Retina (tissue), 1 donor: ENCODE measurements at places on chromosomes 2 and 18.

- no peak for DNase-seq
These were observed 26.8 kb downstream of the ITM2C start for GRCh38 chr2:230891509-230891908.

GRCh38 chr2:80737047-80737446 is 432.5 kb upstream of the LRRTM1 start:
- DNase-seq, result no peak

- no peak for DNase-seq
These were observed 28.8 kb downstream of the RIF1 start for GRCh38 chr2:151438506-151438905.

DNA sequence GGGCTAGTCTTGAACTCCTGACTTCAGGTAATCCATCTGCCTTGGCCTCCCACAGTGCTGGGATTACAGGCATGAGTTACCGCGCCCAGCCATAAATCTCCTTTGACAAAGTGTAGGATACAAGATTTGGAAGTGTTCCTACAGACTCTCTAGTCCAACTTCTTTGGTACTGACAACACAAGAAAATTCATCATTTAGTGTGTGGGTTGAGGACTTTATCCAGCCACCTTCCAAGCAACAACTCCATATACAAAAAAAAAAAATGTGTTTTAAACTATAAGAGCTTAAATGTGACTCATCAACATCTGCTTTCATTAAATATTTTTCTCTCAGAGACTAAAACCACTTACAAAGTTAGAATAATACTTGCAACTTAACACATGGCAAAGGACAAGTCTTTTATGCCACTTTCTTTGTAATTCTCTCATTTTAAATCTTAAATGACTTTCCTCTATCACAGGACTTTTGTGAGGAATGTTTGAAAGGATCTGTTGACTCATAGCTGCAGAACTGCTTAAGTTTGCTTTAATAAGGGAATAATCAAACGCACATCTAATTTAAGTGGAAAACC is 46.2 kb upstream of the ITGAV start:
- DNase-seq, result no peak

DNA sequence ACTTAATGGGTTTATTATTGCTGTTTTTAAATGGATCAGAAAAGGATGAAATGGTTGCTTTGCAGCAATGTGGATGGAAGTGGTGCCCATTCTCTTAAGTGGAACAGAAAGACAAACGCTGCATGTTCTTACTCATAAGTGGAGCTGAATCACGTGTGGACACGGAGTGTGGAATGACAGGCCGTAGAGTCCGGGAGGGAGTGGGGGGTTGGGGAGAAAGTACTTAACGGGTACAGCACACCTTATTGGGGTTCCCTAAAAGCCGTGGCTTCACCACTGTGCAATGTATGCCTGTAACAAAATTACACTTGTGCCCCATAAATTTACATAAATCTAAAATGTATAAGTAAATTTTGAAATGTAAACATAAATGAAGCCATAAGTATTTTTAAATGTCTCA is 64.0 kb upstream of the CTDP1 start:
- DNase-seq, result no peak

GRCh38 chr2:65175894-65176530 is 46.1 kb upstream of the RAB1A start:
- no peak for DNase-seq

- DNase-seq, result no peak
These were observed 13.7 kb upstream of the NEU4 start for GRCh38 chr2:241795021-241795999.

DNA sequence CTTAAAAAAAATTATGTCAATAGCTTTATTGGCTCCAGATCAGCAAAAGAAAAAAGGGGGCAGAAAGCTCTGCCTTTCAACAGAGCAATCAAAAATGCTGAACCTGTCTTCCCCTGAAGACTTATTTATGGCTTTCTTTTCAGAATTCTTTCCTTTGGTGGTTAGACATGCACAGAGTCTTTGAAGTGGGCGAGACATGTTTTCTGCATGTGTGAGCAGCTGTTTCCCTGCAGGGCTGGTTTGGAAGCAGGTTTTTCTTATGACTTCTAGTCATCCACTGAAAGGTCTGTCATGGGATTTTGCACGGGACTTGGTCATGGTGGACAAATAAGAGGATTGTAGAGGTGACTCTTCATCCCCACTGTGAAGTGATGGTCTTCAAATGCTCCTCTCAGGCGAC is 160.3 kb downstream of the VAPA start:
- no peak for DNase-seq

DNA sequence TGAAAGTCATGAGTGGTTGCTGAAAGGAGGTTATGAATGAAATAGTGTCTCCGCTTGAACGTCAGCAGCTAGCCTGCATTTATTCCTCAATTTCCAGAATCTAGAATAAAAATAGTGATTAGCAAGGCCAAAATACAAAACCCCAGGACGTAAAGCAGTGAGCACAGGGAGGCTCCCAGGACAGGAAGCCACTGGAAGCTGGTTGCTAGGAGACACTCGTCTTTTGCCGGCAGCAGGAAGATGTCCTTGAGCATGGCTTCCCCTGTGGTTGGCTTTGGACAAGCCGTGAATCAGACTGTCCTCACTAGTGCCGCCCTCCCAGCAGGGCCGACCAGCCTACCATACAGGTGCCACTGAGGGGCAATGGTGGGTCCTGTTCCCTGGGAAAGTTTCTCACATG is 374.4 kb downstream of the MTX2 start:
- no peak for DNase-seq

GRCh38 chr18:79387615-79388014 is 8.1 kb upstream of the NFATC1 start:
- no peak for DNase-seq

GRCh38 chr2:19838616-19839015 is 63.2 kb downstream of the TTC32 start:
- no peak for DNase-seq

- no peak for DNase-seq
These were observed 14.0 kb downstream of the STK25 start for GRCh38 chr2:241494311-241494908.

GRCh38 chr2:26652361-26653041 is 11.3 kb upstream of the CIB4 start:
- no peak for DNase-seq

DNA sequence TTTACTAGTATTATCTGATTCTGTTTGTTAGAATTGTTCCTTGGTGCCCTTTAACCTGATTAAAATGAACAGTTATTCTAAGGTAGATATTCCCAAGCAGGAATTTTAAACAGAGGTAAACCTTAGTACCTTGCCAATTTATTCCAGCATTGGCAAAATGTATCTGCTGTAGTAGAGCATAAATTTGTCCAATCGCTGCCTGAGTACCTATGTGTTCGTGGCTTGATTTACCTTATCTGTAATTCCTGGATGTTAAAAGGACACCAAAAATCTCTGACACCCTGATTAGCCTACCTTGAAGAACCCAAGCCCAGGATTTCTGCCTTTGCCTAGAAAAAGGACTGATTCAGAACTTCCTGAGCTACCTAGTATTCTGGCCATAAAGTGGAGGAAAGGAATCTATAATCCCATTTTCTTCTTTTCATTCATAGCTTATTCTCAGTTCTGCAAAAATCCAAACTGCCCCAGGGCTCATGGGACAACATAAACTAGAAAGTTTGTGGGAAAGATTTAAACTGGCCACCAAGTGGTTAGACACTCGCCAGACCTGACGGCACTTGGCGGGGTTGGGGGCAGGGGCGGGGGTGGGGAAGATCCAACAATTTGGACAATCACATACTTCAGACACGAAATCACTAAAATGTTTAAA is 16.2 kb upstream of the ZCCHC2 start:
- DNase-seq, result no peak

- peak; percentile 11 for DNase-seq
These were observed 286.9 kb downstream of the TMX3 start for GRCh38 chr18:68427951-68428401.

- no peak for DNase-seq
These were observed 182.7 kb downstream of the UXS1 start for GRCh38 chr2:106011380-106011779.

GRCh38 chr2:40033781-40034180 is 254.7 kb upstream of the THUMPD2 start:
- no peak for DNase-seq

GRCh38 chr2:2574401-2575180 is 243.5 kb upstream of the MYT1L start:
- DNase-seq, result no peak

DNA sequence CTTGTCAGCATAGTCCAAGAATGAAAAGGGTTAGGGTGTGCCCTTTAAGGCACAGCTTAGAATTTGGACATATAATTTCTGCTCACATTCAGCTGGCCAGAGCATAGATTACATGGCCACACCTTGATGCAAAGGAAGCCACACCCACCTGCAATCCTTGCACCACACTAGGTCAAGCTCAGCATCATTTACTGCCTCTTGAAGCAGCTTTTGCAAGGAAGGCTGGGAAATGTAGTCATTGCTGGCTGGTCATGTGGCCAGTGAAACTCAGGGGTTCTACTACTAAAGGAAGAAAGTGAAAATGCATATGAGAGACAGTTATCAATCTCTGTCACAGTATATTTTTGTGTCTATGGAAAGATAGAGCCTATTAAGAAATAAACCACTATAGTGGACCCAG is 159.3 kb downstream of the GFPT1 start:
- no peak for DNase-seq

- no peak for DNase-seq
These were observed 88.4 kb upstream of the RGPD4 start for GRCh38 chr2:107738266-107738665.

- no peak for DNase-seq
These were observed 378.4 kb downstream of the LPIN1 start for GRCh38 chr2:12124790-12125189.

GRCh38 chr18:63986885-63987284 is 17.0 kb downstream of the SERPINB8 start:
- no peak for DNase-seq

DNA sequence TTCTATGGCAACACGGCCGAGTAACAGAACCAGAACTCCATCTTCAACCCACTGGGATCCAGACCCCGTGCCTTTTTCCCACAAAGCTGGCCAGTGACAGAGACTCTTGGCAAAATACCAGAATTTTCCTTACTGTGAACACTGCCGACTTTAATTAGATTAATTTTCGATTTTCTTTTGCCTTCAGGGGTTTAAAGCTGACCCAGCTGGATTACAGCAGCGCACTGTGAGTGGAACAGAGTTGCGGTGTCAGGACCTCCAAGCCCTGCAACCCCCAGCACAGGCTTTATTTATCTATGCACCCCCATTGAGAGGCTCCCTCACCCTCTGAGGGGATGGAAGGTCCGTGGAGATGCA is 36.4 kb downstream of the CTIF start:
- peak; percentile 56 for DNase-seq

GRCh38 chr2:156398176-156398575 is 38.0 kb upstream of the GPD2 start:
- no peak for DNase-seq

DNA sequence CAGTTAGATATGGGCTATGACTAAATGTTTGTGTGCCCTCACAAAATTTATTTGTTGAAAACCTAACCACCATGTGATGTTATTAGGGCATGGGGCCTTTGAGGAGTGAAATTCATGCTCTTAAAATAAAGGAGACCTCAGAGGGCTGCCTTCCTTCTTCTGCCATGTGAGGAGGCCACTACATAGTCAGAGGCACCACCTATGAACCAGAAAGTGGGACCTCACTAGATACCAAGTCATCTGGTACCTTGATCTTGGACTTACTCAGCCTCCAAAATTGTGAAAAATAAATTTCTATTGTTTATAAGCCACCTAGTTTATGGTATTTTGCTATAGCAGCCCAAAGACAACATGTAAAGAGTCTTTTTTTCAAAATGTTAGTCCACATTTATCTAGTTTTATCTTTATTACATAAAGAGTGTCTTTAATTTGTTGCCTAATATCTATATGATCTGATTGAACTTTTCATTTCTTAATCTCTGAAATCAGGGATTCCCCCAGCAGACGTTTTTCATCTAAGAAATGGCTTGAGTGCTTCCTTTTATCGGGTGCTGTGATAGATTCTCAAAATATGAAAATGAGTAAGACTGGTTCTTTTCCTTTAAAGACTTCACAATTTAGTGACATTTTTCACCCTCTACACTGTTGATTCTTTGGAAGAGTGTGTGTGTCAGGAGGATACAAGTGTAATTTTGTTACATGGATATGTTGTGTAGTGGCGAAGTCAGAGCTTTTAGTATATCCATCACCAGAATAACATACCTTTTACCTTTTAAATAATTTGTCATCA is 34.2 kb downstream of the PMS1 start:
- DNase-seq, result no peak
